ENCODE measurements at places on chromosomes 2 and 18.

- no peak for DNase-seq
Measured at GRCh38 chr18:29361843-29362242, 1184.9 kb upstream of the CDH2 start.

- DNase-seq: no peak
Measured at GRCh38 chr2:77720115-77720514, 197.9 kb upstream of the LRRTM4 start.

DNA sequence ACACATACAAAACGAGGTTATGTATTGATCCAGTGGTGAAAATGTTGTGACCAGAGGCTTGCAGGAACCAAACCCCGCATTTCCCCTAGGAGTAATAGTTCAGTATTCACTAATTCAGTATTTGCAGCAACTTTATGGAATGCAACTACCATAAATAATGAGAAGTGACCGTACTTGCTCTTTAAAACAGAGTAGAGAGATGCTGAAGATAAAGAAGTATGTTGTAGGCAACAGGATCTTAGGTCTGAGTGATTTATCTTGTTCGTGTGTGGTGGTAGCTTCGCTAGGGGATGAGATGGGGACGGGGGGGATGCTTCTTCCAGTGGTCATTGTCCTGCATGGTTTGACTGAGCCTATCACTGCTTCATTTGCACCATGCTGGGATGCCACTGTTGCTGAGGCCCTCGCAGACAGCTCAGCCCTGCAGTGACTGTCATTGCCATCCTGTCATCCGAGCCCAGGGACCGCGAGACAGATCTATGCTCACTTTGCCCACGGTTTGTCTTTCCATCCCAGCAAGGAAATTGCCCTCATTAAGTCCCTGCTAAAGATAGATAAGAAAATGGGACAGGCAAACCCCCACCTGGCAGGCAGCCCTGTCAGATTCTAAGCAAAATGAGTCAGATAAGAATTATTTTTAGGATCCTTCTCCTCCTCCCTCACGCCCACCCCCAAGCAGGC, 181.3 kb downstream of the CTIF start:
- no peak for DNase-seq

DNA sequence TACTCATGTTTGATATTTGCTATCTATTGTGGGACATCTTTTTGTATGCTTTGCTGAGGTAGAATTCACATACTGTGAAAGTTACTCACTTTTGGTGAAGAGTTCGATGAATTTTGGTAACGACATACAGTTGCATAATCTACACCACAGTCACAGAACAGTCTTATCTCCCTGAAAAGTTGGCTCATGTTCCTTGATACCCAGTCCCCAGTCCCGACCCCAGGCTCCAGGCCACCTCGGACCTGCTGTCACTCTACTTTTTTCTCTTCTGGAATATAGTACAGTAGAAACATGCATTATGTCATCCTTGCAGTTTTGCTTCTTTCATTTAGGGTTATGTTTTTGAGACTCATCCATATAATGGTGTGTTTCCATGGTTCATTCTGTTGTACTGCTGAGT, 191.7 kb downstream of the FAM210A start:
- no peak for DNase-seq

GRCh38 chr18:75041586-75041985, 167.4 kb downstream of the PTGR3 start:
- no peak for DNase-seq

Data from CD4-positive, CD25-positive, alpha-beta regulatory T cell (primary cell).